Mucosa of descending colon (tissue), 3 donors: ENCODE measurements at places on chromosomes 1 and 21.

DNA sequence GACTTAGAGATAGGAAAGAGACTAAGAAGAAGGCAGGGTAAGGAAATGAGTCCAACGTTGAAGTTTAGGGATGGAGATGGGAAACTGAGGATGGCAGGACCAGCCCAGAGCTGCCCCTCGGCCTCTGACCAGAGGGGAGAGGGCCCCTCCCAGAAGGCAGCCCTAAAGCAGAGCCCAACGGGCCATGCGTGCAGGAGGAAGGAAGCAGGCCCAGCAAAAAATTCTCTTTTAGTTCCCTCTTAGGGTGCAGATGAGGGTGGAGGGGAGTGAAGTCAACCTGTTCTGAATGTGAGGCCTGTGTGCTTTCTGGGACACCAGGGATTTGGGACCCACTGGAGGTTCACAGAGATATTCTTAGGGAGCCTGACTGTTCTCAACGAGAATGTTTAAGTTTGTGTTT is 225.4 kb downstream of the RHOU start:
- DNase-seq = no peak

- DNase-seq = no peak
These were observed 55.2 kb downstream of the GPR161 start for GRCh38 chr1:168081373-168082007.

DNA sequence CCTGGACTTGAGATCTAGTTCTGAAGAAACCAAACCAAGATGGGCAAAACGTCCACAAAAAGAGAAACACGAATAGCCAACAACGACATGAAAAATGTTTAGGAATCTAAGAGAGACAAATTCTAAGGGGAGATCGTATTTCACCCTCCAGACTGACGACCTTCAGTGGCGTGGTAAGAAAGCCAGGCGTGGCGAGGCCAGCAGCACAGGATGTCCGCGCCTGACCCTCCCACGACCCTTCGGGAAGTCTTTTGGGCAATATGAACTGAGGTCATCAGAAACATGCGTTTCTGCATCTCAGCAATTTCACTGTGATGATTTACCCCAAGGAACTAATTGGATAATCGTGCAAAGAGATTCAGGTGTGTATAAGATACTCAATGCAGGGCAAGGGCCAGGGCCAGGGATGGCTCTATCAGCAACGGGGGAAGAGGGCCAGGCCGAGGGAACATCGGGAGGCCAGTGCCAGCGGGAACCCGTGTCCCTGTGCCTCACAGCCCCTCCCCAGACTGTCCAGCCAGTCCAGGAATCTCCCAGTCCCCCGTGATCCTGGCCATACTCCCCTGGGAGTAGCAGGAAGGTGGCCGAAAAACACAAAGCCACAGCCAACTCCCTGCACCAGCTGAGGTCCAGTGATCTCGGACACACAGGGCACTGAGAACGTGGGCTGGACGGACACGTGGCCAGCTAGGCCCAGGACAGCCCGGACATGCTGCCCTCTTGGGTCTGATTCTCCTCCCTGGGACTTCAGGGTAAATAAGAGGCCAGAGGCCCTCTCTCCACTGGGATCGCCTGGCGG is 53.6 kb upstream of the ADARB1 start:
- DNase-seq = peak; percentile 34

DNA sequence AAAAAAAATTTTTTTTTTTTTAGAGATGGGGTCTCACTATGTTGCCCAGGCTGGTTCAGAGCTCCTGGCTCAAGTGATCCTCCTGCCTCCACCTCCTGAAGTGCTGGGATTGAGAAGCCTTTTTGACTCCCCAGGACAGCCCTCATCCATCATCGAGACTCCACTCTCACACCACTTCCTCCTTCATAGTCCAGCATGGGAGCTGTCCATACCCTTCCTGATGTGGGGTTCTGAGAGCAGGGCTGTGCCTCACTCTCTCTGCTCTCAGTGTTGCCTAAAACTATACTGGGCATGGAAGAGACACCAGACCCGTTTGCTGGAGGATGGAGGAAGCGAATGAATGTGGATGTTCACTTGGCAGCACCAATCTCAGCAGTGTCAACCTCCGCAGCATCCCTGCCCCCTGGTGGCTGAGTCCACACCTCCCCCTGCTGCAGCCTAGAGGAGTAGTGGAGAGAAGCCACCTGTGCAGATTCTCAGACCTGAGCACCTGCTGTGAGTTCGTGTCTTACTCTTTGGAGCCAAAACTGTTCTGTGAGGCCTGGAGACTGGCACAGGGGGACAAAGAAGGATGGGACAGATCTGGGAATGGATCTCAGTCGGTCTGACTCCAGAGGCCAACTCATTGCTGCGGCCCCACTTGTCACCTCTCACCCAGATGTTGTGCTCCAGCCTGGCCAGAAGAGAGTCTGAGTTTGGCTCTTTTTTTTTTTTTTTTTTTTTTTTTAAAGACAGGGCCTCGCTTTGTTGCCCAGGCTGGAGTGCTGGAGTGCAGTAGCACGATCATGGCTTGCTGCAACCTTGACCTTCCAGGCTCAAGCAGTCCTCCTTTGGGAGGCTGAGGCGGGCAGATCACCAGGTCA is 17.7 kb downstream of the TINAGL1 start:
- peak; percentile 94 for DNase-seq

- no peak for DNase-seq
These were observed 169.8 kb downstream of the DAB1 start for GRCh38 chr1:57254022-57254421.

DNA sequence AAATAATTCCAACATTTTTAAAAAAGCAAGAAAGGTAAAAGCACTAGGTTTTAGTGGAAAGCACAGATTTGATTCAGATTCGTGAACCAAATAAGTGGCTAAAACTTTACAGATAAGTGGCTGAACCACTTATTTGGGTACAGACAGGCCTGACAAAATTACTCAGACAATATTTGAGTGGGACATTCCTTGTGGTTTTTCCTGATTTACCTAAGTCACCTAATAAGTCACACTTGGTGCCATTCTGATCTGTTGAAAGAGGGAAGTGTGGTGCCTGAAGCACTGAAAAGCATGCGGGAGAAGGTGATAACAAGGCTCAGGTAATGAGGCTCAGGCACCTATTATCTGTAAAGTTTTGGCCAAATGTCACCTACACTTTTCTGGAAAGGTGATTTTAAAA is 81.6 kb upstream of the CD55 start:
- no peak for DNase-seq
